ENCODE measurements at places on chromosomes 16 and 17.

GRCh38 chr17:83153681-83154310, 74.4 kb downstream of the METRNL start:
- no peak for DNase-seq

DNA sequence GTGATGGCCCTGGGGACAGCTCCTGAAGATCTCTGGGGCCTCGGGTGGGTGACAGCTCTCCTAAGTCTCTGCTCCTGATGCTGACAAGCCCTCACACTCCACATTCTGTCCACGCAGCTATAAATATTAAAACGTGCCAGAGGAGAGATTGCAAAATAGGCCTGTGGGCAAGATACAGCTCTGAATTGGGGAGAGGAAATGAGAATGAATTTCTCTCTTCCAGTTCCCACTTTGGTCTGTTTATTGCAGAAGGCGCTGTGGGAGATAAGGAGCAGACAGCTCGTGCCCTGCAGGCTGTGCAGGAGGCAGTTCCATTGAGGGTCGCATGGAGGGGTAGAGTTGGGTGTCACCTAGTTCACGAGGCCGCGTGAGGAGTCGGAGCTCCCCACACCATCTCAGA, 87.5 kb upstream of the SDK2 start:
- no peak for DNase-seq

DNA sequence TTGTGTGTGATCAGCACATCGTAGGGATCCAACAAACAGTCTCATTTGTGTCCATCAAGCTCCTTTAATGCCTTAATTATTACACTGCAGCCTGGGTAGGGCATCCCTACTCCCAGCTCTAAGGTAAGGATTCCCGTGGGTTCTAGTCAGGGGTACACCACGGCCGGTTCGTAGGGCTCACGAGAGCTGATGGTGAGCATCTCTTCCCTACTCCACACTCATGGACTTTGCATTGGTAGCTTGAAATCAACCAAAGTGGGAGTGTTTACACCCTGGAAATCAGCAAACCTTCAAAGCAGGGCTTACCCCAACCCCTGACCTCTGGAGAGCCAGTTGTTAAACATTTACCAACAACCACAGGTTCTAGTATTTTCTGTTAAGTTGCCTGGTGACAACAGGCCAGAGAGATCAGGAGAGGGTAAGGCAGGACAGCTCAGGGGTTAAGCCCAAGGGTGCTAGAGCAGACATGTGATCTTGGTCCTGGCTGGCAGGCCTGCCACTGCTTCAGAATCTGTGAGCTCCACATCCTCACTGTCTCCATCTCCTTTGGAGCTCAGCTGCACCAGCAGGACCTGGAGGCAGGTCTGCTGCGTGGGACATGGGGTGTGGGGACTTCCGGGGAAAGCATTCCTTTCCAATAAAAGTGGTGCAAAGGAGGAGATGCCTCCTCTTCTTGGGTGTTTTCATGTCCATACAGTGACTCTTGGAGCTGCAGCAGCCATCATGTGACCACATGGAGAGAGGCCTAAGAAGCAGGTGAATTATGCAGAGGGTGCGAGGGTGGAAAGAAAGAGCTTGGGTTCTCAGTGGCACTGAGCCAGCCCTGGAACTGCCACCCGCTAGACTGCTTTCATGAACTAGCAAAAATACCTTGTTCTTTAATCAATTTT, 36.1 kb upstream of the ZCCHC14 start:
- DNase-seq, result no peak

DNA sequence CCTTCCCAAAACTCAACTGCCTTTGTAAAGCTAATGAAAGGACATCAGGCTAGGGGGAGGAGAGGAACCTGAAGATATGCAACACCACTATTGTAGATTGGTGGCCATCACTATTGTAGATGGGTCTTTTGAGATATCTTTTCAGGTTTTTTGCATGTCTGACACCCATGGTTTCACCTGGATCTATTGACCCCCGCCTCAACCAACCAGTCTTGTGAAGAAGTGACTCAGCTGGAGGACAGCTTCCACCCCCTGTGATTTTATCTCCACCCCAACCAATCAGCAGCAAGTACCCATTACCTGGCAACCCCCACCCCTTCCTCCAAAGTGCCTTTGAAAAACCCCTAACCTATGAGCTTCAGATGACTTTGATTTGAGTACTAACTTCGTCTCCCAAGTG, 382.6 kb upstream of the GOT2 start:
- DNase-seq, result no peak

DNA sequence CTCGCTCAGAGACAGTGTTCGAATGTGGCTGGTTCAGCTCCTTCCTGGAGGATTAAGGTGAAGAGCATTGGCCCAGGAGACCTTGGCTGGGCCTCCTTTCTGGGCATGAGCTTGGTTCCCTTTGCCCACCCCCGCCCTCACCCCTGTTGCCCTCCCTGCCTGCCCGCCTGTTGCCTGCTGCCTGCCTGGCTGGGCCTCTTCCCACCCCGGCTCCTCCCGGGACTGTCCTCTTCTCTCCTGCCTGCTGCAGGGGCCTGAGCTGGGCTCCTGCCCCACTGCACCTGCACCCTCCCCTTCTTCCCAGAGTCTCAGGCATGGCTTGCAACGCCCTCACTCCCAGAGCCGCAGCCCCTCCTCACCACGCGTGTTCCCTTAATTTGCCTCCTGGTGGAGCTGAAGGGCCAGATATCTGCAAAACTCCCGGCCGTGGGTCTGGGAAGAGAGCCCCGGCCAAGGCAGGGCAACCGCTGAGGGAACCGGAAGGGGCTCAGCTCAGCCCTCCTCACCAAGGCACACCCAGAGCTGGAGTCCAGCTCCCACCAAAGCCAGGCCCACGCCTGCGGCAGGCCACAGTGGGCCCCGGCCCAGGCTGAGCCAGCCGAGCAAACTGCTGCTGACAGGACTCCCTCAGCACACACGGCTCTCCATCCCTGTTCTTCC, 31.2 kb downstream of the MNT start:
- DNase-seq, result no peak

GRCh38 chr16:81810894-81811538, 31.9 kb downstream of the PLCG2 start:
- DNase-seq, result no peak

- DNase-seq, result no peak
These were observed 234.8 kb upstream of the RPL38 start for GRCh38 chr17:73968680-73969079.

DNA sequence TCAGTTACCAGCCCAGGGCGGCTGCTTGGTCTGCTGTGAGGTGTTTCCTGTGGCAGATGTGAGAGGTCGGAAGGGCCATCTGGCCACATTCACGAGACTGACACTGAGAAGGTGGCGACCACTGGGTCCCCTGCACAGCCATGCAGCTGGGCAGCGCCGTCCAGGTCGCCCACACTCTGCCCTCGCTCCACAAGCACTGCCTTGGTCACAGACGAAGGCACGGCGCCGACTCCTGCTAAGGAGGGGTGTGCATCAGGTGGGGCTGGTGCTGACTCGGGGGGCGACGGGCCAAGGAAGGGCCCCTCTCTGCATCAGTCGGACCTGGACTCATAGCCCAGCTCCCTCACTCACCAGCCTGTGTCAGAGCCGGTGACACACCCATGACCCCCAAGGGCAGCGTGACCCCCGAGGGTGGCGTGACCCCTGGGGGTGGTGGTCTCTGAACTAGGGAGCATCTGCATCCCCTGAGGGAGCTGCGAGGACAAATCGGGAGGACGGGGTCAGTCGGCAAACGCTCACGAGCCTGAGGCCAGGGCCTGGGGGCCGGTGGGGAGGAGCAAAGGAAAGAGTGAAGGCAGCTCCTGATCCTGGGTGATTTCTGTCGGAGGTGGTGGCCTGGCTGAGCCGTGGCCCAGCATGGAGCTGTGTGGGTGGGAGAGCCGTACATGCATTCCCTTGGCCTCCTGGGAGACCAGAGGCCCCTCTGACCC, 30.4 kb downstream of the NME3 start:
- no peak for DNase-seq

- no peak for DNase-seq
These were observed 5.5 kb downstream of the MYO19 start for GRCh38 chr17:36529121-36529520.

DNA sequence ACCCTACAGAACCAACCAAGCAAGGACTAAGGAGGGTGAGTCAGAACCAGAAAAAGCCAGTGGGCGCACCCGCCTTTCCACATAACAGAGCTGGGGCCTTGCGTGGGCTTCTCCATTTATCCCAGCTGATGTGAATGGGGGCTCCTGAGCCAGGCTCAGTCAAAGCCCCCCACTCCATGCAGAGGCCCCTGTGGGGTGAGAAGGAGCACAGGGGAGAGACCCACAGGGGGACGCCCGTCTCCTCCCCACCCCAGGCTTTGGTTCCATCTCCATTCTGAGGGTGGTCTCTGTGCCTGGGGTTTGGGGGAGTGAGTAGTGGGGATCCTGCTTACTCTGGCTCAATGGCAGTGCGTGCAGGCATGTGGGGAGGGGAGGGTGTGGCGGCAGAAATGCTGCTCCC, 210.1 kb upstream of the TNRC6C start:
- no peak for DNase-seq

- DNase-seq, result peak; percentile 33
These were observed 66.9 kb upstream of the RCVRN start for GRCh38 chr17:9971991-9972390.

- DNase-seq, result no peak
These were observed 2.3 kb upstream of the HOXB6 start for GRCh38 chr17:48606892-48607614.

- DNase-seq, result peak; percentile 80
These were observed 114.0 kb downstream of the FTO start for GRCh38 chr16:53817812-53818550.

DNA sequence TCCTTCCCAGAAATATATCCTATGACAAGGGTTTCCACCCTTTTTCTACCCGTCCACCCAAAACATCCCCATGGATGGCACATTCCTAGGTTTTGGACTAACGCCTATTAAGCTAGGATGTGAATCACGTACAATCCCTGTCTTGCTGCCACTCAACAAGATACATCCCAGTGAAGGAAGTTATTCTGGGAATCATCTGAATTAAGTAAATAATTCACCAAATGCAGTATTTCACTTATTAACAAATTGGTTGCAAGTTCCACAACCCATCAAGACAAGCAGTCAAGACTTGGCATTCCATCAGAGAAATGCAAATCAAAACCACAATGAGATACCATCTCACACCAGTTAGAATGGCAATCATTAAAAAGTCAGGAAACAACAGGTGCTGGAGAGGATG, 32.1 kb downstream of the ASPA start:
- no peak for DNase-seq

DNA sequence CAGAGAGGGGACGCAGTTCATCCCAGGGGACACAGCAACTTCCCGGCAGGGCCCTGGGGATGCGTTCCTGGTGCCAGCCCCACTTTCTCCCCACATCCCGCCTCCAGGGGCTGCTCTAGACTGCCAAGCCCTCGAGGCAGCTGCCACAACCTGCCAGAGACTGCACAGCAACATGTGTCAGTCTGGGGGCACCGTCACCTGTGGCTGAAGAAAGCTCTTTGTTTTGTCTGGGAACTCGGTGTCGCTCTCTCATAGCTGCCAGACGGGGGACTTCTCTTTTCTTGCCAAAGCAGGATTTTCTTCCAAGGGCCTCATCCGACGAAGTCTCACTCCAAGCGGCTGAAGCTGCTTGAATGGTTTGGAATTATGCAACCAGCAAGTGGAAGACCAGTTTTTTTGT, 43.7 kb downstream of the COTL1 start:
- no peak for DNase-seq

GRCh38 chr16:89915303-89916232, 3.1 kb upstream of the MC1R start:
- no peak for DNase-seq

DNA sequence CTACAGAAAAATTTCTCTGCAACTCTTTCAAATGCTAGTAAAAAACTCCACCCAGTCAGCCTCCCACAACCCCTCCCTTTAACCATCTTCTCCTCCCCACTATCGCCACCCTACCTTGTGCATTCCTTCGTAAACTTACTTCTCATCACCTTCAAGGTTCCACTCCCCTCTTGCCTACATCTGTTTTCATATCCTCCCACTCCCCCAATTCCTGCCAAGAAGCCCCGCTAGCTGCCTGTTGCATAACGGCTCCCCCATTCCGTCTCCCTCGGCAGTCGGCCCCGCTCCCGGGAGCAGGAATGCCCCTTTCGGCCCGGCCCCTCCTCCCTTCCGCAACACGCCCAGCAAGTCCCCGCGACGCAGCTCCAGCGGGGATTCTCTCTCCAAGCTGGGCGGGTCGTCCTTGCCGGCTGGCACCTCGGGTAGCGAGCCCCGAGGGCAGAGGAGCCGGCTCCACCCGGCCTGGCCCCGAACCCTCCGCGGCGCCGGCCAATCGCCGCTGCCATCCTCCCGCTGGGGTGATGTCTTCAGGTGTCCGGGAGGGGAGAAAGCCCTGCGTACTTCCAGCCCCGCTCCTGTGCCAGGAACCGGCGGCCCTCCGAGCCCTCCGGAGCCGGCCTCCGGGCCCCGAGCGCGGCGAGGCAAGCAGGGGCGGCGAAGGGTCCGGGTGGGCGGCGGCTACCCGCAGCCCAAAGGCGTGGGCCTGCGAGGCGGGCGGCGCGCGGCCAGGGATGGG, 1.5 kb downstream of the PHLPP2 start:
- DNase-seq, result no peak

DNA sequence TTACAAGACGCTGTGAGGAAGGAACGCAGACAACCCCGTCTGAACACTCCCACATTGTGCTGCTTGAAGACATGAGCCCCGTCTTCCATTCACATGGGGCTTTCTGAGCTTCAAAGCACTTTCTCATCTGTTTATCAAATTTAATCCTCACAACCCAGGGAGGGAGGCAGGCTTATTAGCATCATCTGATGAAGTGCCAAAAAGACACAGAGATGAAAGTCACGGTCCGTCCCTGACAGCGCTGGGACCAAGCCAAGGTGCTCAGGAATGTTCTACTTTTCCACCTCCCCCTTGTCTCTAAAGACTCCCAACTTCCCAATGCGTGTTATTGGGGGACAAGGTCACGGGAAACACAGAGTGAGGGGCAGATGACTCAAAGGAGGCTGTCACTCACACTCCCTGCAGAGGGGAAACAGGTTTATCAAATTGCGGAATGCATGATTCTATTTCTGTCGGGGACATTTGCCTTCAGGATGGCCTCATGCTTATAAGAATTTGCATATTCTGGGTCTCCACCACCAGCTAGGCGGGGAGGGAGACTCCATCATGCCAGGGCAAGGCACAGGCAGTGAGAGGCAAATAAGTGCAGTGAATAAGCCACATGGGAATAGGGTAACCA, 10.7 kb downstream of the XYLT1 start:
- DNase-seq, result no peak

GRCh38 chr16:17469741-17470181, 999 bp downstream of the XYLT1 start:
- no peak for DNase-seq

DNA sequence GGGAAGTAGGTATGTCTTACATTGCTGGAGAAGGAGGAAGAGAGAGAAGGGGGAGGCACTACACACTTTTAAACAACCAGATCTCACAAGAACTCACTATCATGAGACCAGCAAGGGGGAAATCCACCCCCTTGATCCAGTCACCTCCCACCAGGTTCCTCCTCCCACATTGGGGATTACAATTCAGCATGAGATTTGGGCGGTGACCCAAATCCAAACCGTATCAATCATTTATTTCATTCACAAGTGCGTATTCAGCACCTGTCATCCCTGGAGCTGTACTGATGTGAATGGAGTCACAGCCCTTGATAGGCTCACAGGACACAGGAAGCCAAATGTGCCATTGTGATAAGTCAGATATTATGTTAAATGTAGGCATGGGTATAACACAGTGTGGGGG, 228.3 kb upstream of the HSBP1 start:
- no peak for DNase-seq
